NCI-H2081 treated with DMSO at 0.1 percent for 48 hours (cell line): ENCODE measurements at places on chromosomes 2 and 18.

- no peak for DNase-seq
These were observed 44.3 kb downstream of the MOB4 start for GRCh38 chr2:197560146-197560665.

- DNase-seq: no peak
These were observed 16.8 kb upstream of the MBOAT2 start for GRCh38 chr2:9020267-9020666.

- DNase-seq: peak; percentile 4
These were observed 82.9 kb downstream of the GRB14 start for GRCh38 chr2:164538240-164538866.

DNA sequence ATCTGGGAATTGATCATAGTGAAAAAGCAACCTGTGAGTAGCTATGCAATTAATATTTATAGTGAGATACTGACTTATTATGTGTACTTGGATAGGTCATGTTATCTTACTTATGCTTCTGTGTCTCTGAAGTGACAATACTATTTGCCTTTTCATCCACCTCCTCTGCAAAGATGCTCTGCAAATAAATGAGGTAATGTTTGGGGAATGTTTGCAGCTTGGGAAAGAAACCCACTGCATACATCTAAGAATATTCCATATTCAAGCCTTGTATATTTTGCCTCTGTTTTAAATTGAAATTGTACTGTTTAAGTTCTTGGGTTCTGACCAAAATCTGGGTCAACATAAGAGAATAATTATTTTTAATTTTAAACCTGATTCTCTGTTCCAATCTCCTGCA is 217.4 kb upstream of the DTNA start:
- DNase-seq: no peak

GRCh38 chr2:136796339-136796738 is 31.0 kb downstream of the THSD7B start:
- no peak for DNase-seq

GRCh38 chr2:130766037-130766436 is 10.7 kb downstream of the AMER3 start:
- DNase-seq: no peak

GRCh38 chr18:44955825-44956224 is 275.1 kb downstream of the SETBP1 start:
- no peak for DNase-seq

- no peak for DNase-seq
These were observed 32.1 kb downstream of the CCDC141 start for GRCh38 chr2:179017773-179018357.

GRCh38 chr2:201765799-201766198 is 14.9 kb downstream of the ALS2 start:
- no peak for DNase-seq

- DNase-seq: peak; percentile 36
These were observed 4.2 kb upstream of the POU3F3 start for GRCh38 chr2:104849618-104850141.

DNA sequence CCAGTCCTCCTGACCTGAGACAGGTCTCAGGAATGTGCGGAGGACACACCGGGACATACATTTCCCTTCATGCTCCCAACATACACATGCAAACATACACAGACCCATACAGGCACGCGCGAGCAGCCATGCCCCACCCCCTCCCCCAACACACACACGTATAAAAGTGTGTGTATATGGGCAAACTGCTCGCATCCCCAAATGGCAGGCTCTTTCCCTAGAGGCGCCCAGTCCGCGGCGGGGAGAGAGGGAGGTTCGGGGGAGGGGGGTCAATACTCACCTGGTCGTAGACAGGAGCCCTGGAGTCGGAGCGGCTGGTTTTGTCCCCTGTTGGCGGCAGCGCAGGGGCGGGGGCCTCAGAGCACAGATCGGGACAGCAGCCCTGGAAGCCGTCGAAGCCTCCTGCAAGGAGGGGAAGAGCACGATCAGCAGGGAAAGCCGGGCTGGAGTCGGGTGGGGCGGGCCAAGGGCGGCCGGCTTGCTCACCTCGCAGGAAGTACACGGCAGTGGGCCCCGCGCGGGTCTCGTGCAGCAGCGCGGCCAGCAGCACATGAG is 682 bp downstream of the DUSP2 start:
- no peak for DNase-seq

DNA sequence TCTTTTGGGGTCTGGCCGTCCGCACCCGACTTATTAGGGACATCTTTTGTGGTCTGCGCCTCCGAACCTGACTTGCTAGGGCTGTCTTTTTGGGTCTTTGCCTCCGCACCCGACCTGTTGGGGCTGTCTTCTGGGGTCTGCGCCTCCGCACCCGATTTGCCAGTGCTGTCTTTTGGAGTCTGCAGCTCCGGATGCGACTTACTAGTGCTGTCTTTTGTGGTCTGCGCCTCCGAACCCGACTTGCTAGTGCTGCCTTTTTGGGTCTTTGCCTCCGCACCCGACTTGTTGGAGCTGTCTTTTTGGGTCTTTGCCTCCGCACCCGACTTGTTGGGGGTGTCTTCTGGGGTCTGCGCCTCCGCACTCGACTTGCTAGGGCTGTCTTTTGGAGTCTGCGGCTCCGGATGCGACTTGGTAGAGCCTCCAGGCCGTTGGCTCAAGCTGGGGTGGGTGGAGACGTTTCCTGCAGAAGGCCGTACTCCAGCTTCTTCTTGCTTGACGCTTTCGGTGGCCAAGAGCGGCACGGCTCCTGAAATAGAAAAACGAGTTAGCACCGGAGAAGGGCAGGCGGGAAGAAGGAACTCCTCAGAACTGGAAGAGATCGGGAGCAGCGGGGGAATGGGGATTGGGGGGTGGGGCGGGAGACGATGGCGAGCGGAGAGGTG is 498 bp downstream of the TGOLN2 start:
- DNase-seq: no peak

- no peak for DNase-seq
These were observed 3.0 kb upstream of the ST8SIA5 start for GRCh38 chr18:46759890-46760289.

DNA sequence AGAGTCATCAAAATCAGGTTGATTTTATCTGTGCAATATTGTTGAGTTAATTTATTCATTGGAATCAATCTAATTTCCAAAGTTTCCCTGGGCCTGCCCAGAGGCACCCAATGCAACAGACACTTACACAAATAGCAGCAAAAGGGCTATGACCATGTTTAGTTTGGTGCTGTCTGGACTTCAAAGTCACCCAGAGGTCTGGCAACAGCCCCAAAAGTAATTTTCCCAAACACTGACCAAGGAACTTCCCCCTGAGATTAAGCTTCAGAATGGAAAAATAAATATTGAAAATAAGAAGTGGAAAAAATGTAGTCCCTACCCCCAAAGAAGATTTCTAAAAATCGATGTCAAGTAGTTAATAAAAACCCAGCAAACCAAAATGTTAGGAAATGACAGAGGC is 70.9 kb upstream of the RNF152 start:
- DNase-seq: no peak

DNA sequence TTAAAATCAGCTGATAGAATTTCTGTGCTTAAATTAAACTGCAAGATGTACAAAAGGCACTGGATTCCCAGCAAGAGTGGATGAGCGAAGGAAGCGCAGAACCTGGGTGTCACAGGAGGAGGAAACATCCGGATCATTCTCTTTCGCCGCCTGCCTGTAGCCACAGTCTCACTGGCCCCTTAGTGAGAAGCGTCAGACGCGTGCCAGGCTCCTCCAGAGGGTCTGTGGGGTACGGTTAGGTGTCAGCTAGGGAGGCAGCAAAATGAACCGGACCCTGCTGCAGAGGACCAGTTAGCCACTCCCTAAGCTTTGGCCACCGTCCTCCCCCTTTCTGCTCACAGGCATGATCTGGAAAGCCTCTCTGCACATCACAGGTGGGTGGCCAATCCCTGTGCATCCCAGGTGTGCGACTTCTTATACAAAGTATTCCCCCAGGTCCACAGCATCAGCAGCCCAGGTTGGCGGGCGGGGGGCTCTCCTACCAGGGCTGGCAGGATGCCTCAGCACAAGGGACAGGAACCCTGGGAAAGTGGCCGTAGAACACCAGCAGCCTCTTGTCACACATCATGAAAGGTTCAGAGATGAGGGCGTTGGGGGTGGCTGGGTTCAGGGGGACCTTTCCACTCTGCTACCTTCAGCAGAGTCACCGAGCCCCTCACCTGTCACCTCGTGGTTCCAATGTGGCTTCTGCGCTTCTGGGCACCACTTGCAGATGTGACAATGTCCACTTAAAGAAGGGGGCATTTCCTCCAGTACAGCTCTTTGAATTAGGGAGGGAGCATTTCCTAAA is 61.1 kb upstream of the SLC66A3 start:
- no peak for DNase-seq

- DNase-seq: no peak
These were observed 5.9 kb upstream of the ATP5MC3 start for GRCh38 chr2:175187378-175187777.

DNA sequence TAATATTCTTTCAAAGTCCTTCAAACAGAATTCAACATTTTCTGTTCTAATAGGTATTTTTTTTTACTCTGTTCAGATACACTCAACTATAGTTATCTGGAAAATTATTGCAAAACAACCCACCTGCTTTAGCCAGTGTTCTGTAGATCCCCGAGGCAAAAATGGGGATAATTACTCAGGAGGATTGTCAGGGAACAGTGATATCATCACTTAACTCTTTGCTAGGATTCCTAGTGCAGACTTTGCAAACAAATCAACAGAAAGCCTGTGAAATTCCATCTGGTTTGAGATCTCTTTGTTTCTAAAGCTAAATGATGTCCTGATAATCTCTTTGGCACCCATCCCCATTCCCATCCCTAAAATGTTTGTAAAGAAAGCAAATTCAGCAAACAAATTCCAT is 413.6 kb upstream of the MEIS1 start:
- peak; percentile 6 for DNase-seq

DNA sequence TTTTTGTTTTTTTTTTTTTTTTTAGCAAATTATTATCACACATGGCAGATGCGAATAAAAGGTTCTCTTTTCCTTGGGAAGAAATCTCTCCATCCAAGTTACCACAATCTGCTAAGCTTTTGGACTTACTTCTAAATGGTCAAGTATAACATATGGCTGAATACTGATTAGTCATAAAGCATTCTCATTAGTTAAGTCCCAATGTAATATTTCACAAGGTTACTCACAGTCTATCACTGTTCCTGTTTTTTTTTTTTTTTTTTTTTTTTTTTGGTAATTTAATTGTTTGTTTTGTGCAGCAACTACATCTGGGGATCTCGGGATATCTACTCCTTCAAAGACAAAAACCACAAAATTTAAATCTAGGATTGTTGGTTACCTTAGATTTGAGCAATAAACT is 771.7 kb downstream of the CPS1 start:
- DNase-seq: no peak

DNA sequence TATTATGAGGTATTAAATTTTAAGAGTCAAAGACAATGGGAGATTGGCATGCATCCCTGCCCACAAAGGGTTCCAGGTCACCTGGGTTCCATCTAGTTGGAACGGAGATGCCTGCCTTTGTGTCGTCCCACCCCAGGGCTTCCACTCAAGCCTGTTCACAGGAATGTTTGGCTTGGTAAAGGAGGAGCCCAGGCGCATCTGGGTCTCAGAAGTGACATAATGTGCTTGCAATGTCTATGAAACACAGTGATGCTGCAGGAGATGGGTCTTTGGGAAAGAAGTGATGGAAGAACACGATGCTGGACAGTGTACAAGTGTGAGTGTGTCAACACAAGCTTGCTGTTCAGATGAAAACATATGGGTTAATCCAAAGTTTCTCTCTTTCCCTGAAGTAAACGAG is 49.6 kb upstream of the ZNF396 start:
- no peak for DNase-seq

DNA sequence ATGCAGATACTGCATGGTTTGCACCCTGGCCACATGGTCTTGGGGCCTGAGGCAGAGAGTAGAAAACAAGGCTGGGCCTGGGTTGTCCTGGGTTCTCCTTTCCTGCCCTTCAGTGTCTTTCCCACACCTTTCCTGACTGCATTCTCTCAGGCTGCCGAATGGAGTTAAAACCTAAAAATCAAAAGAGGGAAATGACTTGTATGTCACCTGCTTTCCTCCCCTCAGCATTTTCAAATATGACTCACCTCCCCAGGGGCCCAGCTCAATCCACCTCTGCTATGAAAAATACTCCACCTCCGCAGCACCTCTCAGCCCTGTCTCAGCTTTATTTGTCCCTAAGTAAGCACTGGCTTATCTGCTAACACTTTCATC is 457.8 kb upstream of the MEX3C start:
- no peak for DNase-seq

DNA sequence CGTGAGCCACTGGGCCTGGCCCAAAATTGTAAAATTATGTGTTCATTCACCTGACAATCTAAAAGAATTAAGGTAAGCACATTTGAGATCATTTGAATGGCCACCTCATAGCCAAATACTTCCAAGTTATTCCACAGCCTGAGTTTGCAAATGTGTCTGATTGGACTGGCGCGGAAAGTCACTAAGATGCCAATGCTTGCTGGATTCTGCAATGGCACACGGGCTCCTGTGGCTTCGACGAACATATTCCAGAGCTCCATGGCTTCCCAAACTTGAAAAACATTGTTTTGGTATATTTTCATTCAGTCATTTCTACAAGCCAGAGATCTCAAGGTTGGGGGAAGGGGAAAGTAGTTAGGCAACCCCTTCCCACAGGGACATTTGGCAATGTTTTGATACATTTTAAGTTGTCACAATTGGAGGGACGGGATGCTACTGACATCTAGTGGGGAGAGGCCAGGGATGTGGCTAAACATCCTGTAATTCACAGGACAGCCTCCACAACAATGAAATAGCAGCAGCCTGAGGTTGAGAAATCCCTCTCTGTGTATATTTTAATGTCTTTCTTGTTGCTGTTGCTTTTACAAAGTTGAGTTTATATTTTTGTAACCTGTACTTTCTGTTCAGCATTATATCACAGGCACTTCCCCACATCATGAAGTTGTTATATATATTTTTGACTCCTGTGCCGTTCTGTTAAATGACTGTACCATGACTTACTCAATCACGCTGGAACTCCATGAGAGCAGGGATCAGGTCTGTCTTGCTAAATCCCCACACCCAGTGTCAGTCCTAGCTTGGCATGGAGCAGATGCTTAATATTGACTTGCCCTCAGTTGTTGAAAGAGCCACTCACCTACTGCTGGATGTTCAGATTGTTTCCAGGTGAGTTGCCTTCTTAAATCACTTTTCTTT is 56.9 kb downstream of the COL4A4 start:
- DNase-seq: no peak

- DNase-seq: peak; percentile 72
These were observed 698.1 kb upstream of the NXPH2 start for GRCh38 chr2:139478165-139478914.

GRCh38 chr2:241900251-241901017 is 30.9 kb downstream of the RTP5 start:
- no peak for DNase-seq

GRCh38 chr2:128380061-128380889 is 61.6 kb upstream of the HS6ST1 start:
- DNase-seq: no peak

- no peak for DNase-seq
These were observed 625 bp downstream of the LYPD6 start for GRCh38 chr2:149331023-149331400.

DNA sequence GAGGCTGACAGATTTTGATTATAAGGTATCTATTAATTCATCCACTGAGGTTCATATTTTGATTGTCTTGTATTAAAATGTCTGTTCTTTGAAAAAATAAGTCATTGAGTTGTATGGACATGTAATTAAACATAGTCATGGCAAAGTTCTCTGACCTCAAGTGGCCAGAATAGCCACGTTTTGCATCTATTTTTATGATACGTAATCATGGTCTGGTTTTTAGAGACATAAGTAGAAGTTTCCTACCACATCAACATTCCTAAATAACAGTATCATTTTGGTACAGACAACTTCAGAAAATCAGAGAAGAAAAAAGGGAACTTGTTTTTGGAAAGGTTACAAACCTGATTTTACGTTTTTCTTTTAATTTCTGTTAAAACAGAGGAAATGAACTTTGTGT is 47.6 kb downstream of the COL5A2 start:
- no peak for DNase-seq
